ENCODE measurements at places on chromosomes 5 and 9.
A peak's percentile ranks its signal among the peaks of the same experiment; 100 is the strongest.

GRCh38 chr5:134249469-134250379 lies 23.9 kb upstream of the PPP2CA start:
- DNase-seq = peak; percentile 43

- DNase-seq = no peak
These were observed 85.1 kb downstream of the SSBP2 start for GRCh38 chr5:81665795-81666194.

GRCh38 chr5:2466966-2467365 lies 284.5 kb downstream of the IRX2 start:
- DNase-seq = no peak

DNA sequence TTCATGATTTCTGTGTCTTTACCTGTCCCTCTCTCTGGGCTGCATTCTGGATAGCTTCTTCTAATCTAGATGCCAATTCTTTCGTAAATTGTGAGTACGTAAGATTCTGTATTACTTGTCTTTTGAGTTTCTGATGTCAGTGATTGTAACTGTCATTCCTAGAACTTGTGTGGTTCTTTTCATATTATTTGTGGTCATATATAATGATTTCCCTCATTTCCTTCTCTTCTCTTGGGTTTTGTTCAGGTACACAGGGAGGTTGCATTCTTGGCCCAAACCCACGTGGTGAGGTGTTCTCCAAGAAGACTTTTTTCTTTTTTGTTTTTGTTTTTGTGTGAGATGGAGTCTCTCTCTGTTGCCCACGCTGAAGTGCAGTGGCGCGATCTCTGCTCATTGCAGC lies 13.8 kb downstream of the UGCG start:
- no peak for DNase-seq

GRCh38 chr9:87180361-87180760 lies 233.1 kb upstream of the GAS1 start:
- no peak for DNase-seq

DNA sequence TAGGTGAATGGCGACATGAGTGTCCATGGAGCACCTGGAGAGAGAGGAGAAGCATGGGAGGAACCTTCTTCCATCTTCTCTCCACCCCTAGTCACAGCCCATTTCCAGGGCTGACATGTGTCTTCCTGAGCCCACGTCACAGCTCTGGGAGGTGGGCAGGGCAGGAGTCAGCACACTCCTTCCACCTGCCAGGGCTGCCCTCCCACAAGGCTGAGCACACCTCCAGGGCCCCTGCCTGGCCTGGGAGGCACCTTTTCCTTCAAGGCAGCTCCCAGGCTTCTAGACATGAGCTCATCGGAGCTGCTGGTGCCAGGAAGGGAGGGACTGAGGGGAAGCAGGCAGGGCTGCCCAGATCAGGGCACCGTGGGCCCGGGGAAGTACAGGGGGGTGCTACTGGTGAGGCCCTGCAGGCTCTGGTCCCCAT lies 13.6 kb upstream of the SYNPO start:
- DNase-seq = no peak
